H4 (cell line): ENCODE measurements at places on chromosomes 2 and 18.

DNA sequence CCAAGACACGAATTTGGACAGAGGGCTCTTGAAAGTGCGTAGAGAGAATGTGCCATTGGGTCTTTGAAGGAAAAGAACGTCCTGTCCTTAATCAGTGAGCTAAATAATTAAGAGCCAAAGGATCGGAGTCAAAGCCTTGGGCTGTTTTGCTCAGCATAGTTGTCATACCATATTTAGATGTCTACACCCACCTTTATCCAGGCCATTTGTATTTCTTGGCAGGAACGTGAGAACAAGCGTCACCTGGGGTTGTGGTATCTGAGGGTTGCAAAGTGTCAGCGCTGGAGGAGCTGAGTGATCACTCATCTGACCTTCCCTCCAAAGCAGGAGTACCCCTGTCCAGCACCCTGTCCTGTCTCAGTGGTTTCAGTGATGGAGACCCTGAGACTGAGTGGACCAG lies 4.5 kb downstream of the LPIN1 start:
- no peak for DNase-seq

DNA sequence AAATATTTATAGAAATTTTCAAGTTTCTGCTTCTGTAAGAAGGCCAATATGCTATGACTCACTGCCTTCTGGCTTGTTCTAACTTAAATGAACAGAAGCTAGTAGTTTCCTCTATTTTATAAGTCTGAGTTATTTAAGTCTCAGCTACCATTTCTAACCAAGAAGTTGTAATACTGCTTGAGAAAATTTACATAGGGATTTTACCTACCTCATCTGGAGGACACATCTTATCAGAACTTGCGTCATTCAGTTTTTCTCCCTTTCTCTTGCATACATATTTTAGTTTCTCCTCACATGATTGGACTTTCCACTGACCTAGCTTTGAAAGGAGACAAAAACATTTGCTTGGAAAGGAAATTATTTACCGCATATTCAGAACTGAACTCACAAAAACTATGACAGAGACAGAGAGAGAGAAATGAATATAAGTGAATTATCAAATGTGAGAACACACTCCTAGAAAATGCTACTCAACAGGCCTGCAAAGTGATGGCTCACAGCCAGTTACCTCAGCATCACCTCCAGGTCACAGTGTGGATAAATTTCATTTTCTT lies 81.1 kb upstream of the CD302 start:
- no peak for DNase-seq

DNA sequence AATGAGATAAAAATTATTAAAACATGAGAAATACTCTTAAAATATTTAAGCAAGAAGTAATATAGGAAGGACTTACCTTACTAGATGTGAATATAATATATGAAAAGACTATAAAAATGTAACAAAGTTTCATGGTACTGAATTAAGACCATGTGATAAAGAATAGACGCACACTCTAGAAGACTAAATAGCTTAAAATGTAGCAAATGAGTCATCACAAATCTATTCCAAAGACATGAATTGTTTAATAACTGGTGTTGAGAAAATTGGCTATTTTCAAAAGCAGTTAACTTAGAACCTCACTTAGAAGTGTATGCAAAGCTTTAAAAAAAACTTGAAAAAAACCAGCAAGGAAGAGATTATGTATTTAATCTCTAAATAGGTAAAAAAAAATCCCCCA lies 64.1 kb downstream of the POLE4 start:
- no peak for DNase-seq

GRCh38 chr2:10983711-10984110 lies 72.0 kb downstream of the KCNF1 start:
- DNase-seq: no peak

DNA sequence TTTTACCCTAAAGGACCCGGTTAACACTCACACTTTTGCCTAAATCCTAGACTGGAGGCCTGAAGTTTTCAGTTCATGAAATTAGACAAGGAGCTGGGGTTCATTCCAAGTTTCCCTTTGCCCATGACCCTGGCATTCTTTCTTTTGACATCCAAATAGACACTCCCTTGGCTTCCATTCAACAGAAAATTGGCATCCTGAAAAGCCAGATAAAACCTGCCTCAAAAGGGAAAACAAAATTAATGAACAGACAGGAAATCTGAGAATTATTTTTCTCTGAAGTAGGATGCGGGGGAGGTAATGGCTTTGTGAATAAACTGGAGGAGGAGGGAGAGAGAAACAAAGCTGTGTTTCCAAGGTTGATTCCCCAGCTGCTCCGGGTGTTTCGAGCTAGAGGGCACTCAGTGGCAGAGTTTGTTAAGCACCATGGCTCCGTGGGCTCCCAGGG lies 41.0 kb downstream of the SPP2 start:
- DNase-seq: peak; percentile 15

- DNase-seq: no peak
Measured at GRCh38 chr2:100036793-100037192, 105.6 kb downstream of the AFF3 start.

GRCh38 chr2:29014331-29014730 lies 33.2 kb downstream of the TOGARAM2 start:
- no peak for DNase-seq

DNA sequence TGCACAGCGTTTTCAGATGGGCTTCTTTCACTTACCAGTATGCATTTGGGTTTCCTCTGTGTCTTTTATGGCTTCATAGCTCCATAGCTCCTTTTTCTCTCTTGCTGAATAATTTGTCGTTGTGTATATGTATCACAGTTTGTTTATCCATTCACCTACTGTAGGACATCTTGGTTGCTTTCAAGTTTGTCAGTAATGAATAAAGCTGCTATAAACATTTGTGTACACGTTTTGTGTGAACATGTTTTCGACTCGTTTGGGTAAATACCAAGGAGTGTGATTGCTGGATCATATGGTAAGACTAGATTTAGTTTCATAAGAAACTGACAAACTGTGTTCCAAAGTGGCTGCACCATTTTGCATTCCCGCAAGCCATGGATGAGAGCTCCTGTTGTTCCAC lies 94.7 kb downstream of the FAM168B start:
- DNase-seq: no peak

GRCh38 chr2:98698896-98699295 lies 32.0 kb downstream of the MGAT4A start:
- DNase-seq: no peak

DNA sequence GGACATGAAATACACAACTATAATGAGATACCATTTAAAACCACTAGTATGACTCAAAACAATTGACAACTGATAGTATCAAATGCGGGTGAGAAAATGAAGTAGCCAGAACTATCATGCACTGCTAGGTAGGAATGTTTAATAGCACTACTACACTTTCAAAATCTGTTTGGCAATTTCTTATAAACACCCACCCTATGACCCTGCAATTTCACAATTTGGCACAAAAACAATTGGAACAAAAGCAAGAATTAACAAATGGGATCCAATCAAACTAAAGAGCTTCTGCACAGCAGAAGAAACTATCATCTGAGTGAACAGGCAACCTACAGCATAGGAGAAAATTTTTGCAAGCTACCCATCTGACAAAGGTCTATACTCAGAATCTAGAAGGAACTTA lies 431.2 kb upstream of the GYPC start:
- DNase-seq: no peak

DNA sequence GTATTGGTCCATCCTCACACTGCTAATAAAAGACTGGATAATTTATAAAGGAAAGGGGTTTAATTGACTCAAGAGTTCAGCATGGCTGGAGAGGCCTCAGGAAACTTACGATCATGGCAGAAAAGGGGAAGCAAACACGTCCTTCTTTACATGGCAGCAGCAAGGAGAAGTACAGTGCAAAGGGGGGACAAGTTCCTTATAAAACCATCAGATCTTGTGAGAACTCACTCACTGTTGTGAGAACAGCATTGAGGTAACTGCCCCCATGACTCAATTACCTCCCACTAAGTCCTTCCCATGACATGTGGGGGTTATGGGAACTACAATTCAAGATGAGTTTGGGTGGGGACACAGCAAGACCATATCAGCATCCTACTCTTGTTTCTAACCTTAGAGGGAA lies 37.0 kb downstream of the SP100 start:
- DNase-seq: no peak

GRCh38 chr2:232219496-232219870 lies 159.1 kb upstream of the ALPP start:
- DNase-seq: no peak

DNA sequence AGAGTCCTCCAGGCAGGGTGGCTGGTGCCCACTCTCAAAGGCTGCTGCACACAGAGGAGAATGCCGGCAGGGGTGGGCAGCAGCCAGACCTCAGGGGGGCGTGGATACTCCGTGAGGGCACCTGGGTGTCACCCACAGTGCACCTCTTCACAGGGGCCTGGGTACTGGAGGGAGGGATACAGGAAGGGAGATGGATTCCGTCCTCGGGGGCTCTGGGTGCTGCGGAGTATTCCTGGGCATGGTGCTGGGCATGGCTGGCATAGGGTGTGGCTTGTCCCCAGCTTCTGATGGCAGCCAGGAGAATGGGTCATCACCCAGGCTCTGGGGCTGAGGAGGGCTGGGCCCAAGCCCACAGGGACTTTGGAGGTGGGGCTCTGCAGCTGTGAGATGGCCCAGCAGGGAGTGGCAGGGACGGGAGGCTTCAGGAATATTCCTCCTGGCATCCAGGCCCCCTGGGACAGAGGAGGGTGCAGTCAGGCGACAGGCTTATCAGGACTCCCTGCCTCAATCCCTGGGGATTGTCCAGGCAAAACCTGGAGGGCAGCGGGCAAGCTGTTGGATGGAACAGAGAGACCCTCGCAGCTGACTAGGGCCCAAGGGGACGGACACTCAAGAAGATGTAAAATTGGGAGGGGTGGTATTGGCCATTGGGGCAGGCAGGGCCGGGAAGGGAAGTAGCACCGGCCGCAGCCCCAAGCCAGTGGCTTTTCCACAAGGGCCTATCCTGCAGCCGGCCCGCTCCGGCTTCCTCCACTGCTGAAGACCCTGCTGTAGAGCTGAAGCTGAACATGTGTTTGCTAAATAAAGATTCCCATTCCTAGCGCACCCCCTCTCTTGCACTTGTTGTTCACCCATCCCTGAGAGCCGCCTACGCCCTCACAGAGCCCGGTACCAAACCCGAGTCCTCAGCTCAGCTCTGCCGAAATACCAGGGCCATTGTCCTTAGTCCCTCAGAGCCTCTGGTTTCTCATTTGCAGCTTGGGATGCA lies 5.7 kb upstream of the KLHL30 start:
- DNase-seq: no peak

DNA sequence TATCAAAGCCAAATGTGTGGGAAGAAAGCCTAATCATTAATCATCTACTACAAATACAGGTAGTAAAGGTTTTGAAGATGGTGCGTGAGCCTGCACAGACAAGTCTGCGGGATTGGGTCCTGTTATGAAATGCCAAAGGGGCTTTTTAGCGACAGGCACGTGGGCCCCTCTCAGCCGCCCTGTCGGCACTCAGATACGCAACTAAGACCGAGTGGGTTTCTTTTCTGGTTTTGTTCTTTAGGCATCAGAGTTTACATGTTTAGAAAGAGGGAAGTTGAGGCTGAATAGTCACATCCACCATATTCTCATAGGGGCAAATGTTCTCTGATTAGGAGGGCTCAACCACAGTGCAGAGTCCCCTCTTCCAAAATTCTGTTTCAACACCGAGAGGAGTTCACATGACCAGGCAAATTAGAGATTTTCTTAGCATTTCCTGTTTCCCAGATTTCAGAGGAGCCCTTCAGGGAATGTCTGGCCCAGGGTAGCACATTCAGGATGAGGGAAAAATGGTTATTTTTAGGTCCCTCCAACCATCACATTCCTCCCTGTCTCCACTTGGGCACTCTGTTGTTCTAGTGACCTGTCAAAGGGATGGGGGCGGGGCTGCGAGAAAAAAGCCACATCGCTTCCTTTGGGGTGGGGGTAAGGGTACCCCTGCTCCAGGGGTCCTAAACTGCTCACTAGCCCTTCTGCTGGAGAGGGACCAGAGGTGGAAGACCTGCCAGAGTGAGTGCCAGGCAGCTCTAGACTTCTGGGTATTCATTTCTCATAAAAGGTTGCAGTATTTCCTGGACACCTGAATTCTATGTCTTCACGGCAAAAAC lies 159.2 kb downstream of the BCL2 start:
- DNase-seq: no peak

GRCh38 chr2:86309966-86310365 lies 27.5 kb downstream of the REEP1 start:
- DNase-seq: no peak

DNA sequence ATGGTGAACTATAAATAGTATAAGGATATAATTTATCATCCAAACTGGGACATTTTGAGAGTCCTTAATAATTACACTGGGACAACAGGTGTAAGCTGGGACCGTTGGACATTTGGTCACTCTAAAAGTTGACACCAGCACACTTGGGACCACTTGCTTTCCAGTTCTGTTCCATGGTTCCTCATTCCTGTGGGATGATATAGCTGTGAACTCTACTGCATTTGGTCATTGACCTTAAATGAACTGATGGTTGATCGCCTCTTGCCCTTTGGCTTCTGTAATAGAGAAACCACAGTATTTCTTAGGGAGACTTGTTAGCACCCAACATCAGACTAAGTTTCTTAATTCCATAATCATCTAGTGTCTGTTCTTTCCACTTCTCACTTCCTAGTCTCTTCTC lies 46.7 kb downstream of the EML6 start:
- DNase-seq: no peak

GRCh38 chr18:11762429-11762828 lies 73.4 kb downstream of the GNAL start:
- DNase-seq: no peak

DNA sequence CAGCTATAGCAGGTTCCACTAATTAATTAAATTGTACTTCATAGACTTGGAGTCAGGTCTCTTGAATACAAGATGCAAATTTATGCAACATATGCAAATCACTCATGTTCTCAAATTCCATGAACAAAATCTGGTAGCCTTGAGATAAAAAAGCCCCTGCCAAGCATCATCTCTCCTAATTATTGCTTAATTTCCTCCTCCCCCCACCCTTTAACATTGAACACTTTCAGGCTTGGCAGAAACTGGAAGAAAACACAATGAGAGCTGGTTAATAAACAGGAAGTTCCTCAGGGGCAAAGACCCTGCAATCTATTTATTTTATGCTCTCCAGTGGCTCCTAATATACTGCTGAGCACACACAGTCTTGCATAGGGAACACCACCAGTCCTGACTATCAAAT lies 35.6 kb upstream of the ACVR1 start:
- no peak for DNase-seq

DNA sequence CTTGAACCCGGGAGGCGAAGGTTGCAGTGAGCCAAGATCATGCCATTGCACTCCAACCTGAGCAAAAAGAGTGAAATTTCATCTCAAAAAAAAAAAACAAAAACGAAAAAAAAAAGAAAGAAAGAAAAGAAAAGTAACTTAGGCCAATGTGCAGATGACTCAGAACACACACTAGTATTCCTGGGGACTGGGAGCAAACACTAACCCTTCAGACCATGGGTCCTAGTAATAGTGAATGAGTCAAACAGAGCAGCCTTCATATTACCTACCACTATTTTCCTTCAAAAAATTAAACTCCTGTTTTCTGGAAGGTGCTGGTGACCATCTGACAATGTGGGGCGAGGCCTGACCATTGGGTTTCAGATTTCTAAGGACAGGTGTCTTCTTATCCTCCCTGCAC lies 253.4 kb downstream of the PIEZO2 start:
- no peak for DNase-seq

DNA sequence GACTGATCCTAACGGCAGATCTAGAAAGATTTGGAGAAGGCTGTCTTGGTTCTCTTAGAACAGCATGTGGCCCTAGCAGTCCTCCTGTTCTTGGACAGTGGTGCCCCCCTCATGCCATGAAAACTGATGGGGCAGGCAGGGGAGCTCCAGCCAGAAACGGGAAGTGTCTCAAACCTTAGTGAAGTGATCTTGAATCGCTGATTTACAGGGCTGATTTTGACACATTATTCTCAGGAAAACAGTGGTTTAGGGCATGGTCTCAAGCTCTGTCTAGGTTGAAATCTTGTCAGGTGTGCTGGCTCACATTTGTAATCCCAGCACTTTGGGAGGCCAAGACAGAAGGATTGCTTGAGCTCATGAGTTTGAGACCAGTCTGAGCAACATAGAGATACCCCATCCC lies 37.8 kb downstream of the SRSF7 start:
- DNase-seq: no peak
